HS-27A (cell line): ENCODE measurements at places on chromosomes 5 and 9.

GRCh38 chr5:73729329-73729728, 103.3 kb downstream of the ARHGEF28 start:
- no peak for DNase-seq

DNA sequence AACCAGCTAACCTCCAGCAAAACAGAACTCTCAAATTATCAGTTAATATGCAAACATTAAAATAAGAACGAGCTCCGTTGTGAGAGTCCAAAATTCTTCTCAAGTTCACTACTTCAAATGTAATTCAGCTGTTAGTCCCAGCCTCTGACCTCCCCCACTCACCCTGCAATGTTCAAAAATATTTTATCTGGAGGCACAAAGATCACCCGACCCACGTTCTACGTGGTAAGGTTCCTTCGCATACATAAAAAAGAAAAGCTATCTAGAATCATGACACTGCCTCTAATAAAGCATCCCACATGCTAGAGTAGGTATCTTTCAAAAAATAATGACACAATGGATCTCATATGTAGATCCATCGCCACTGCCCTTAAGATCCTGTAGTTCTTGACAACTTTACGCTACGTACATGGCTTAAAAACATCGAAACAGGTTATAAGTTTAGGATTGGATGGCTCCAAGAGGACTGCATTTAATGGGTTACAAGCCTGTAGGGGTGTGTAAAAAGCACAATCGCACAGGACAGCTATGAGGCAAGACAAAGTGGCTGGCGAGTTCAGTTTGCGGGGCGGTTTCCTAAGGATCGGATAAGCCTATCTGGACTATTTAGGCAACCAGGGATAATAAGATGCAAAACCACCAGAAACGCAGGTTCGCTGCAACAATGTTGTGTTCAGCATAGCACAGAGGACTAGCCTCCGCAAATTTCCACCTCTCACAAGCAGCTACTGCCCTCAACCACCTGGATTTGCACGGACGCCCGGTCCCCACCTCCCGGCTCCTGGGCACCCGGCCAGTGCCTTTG, 969 bp downstream of the CLK4 start:
- DNase-seq, result no peak

GRCh38 chr9:98850851-98851729, 43.6 kb downstream of the GALNT12 start:
- no peak for DNase-seq

DNA sequence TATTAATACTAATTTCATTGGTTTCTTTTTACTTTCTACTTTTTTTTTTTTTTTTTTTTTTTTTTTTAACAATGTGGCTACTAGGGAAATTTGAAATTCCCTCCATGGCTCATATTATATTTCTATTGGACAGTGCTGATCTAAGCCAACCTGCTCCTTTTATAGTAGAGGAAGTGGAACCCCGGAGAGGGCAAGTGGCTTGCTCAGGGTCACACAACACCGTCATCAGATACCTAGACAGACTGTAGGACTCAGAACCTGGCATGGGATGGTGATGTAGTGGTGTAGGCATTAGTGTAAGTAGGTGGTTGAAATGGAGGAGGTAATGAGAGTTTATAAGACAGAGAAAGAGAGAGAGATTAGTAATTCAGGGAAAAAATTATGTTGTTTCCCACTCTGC, 10.8 kb downstream of the ZNF618 start:
- DNase-seq, result no peak

DNA sequence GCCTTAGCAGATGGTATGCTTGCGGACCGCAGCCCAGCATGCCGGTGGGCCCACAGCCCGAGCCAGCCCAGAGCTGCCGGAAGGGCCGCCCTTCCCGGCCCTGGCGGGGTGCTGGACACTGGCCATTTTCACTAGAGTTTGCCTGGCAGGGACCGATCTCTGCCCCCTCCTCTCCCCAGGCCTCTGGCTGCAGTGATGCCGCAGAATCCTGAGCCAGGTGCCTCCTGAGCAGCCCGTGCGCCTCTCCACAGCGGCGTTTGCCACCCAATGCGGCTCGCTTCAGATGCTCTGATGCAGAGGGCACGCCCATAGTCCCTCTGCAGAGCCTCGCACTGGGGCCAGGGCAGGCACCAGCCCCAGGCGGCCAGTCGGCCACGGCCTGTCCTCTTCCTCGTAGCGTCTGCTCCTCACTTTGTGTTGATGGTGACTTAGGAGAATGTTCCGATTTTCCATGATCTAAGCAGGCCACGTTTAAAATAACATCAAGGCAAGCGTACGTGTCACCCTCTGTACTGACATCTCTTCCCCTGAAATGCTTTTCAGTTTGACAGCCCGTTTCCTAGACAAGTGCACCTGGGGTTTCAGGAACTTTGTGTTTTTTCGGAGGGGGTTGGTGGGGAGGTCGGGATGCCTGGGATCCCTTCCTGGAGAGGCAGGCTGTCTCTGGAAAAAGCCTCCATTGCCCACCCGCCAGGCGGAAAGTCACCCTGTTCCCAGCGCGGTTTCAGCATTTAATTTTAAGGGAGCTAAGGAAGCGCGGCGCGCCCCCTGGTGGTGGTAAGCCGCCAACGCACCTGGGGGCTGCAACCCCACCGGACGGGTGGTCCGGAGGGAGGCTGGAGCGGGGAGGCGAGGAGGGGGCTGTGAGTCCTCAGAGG, 29.8 kb upstream of the HMCN2 start:
- no peak for DNase-seq

DNA sequence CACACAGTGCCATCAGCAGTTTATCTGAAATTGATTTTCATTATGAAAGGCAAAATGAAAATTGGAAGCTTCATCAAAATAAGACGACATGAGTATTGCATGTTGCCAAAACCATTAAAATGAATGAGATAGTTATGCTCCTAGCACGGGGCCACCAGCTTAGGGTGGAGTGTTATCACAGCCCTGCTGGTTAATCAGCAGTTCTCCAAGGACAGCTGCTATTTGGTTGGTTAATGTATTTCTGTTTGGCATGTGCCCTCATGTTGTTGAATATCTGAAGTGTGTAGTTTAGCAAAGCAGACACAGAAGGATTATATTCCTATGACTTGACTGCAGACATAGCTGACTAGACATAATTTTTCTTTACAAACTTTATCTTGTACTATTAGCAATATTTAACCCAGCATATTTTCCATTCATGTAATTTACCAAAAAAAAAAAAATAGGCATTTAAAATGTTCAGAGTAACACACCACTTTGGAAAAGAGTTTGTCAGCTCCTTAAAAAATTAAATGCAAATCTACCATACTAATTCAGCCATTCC, 98.6 kb upstream of the PIK3R1 start:
- DNase-seq, result no peak

DNA sequence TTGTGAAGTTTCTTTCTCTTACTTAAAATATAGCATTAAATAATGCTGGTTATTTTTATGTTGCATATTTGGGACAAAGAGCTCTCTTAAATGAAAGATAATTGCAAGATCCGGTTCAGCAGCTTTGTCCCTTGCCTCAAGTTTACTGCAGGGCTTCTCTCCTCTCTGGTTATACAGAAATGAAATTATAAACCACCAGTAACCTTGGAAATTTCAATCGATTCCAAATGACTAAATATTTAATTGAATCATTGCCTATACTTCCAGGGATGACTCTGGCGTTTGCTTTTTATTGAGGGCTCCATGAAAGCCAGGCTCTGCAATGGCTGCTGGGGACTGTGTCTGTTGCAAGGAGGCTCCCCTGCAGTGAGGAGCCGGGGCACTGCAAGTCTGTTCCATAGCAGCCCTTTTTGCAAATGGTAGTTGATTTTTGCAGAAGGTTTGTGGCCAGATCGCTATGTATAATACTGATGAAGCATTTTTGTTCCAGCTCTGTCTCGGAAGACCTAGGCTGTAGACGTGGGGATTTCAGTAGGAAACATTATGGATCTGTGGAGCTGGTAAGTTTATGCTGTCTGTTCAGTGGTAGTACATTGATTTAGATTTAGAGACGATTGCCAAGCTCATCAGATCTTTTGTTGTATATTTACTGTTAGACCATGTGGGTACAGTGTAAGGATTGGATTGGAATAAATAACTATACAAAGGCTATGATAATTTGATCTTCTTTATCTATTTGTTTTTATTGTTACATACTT, at the start of gene GARNL3:
TSS of gene GARNL3 (plus strand) at position 313 of the 758 bp plus-strand sequence. CDS start at position 417, 104 bp downstream.
- DNase-seq, result no peak

GRCh38 chr5:154967421-154968024, 26.6 kb downstream of the MRPL22 start:
- no peak for DNase-seq

DNA sequence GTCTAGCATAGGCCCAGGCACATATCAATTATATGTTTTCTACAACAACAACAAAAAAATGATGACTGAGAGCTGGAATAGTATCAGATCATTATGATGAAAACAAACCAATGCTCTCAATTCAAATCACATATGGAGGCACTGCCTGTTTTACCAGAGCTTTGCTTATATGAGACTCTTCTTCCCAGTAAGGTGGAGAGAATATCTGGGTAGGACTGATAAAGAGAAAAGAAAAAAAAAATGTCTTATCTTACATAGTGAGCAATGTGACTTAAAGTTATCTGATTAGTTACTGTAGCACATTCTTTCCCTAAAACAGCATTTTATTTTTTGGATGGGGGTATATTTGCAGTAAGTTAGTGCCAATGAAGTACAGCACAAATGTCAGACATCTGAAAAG, 154.8 kb downstream of the RAB3C start:
- no peak for DNase-seq

GRCh38 chr5:1124205-1125029, 12.6 kb upstream of the SLC12A7 start:
- no peak for DNase-seq

- DNase-seq, result no peak
These were observed 47.1 kb upstream of the DMRT1 start for GRCh38 chr9:794386-794785.

GRCh38 chr5:140346348-140347221, at the start of gene HBEGF:
Gene HBEGF, minus strand, starts transcription at chr5:140346603. Its CDS starts 275 bp downstream, at chr5:140346328.
- no peak for DNase-seq

GRCh38 chr9:85215961-85216360, 525.8 kb downstream of the AGTPBP1 start:
- no peak for DNase-seq

GRCh38 chr5:10420932-10421331, 20.7 kb upstream of the ROPN1L start:
- no peak for DNase-seq

GRCh38 chr5:73160239-73160671, 12.7 kb upstream of the TMEM174 start:
- DNase-seq, result no peak

- no peak for DNase-seq
These were observed 40.7 kb upstream of the CTXN3 start for GRCh38 chr5:127608077-127608660.

GRCh38 chr5:87770601-87771121, 357.9 kb upstream of the CCNH start:
- no peak for DNase-seq

GRCh38 chr9:123437201-123437600, 81.2 kb downstream of the CRB2 start:
- no peak for DNase-seq

- no peak for DNase-seq
These were observed at the start of gene PCDHGA11 for GRCh38 chr5:141420855-141421488. Gene PCDHGA11, plus strand, starts transcription at chr5:141421051. Its CDS starts 177 bp downstream, at chr5:141421228.

GRCh38 chr9:114908805-114909448, 21.5 kb downstream of the TNFSF8 start:
- no peak for DNase-seq

DNA sequence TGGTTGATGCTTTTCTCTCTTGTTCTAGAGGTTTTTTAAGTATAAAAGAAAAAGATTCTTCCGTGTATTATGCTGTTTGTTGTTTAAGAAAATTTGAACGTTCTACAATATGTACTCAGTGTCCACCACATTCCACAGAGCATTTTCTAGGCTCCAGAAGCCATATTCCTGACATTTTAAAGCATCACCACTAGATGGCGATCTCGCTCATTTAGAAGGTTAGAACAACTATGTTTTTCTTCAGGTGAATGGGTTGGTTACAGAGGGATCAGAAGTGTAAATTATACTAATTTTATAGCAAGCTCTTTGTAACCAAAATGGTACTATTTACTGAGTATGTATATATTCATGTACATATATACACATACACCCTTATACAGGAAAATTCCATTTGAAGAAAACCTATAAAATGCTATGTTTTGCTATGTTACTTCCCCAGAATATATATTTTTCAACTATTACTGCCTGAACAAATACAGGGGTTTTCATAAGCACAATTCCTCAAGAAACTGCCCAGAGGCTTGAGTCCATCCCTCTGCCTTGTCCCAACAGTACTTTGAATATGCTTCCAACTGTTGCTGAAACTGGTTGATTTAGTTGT, 284.3 kb downstream of the CCDC171 start:
- DNase-seq, result peak; percentile 19

DNA sequence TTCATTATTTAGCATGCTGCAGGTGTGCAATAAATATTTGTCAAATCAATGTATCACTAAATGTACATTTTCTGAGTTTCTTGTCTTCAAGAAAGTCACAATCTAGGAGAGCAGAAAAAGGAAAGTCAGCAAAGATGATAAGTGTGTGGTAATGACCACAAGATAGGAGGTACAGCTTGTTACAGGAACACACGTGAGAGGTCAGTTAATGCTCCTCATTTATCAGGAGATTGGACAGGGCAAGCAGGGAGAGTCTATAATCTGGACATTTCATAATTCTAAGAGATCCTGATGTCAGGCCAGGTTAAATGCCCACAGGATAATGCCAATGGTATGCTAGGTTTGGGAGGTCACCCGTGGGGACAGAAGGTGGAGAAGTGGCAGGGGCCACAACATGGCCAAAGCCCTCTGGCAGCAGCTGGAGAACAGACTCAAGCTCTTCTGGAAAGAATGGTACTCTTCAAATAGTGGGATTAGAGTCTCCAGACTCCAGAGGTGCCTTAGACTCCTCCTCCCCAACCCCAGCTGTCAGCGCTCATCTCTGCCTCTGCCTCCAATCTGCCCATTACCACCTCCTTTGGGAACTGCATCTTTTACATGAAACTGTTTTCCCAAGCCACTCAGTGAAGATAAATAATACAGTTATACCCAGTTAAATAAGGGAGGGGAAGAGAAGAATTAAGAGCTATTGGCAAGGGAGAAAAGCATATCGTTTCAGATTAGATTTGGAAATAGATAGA, 114.3 kb downstream of the ASTN2 start:
- no peak for DNase-seq

DNA sequence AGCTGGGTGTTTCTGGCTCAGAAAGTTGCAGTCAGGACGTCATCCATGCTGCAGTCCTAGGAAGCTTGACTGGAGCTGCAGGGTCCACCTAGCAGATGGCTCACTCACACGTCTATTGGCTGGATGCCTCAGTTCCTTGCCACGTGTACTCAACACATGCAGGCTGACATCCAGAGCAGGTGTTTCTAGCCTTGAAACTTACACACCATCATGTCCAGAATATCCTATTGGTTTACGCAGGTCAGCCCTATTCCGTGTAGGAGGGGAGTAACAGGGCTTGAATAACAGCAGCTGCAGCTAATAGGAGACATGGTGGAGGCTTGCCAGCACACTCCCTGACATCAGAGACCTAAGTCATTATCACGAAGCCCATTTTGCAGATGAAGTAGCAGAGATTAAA, 473.5 kb downstream of the ACTL7B start:
- no peak for DNase-seq

- DNase-seq, result no peak
These were observed 251.8 kb downstream of the NNT start for GRCh38 chr5:43854697-43855292.
